ENCODE measurements at places on chromosomes 6 and 20.

- DNase-seq, result no peak
Measured at GRCh38 chr20:31496761-31497295, 17.4 kb upstream of the HM13 start.

- DNase-seq, result no peak
Measured at GRCh38 chr6:26640806-26641205, 18.7 kb downstream of the ZNF322 start.

DNA sequence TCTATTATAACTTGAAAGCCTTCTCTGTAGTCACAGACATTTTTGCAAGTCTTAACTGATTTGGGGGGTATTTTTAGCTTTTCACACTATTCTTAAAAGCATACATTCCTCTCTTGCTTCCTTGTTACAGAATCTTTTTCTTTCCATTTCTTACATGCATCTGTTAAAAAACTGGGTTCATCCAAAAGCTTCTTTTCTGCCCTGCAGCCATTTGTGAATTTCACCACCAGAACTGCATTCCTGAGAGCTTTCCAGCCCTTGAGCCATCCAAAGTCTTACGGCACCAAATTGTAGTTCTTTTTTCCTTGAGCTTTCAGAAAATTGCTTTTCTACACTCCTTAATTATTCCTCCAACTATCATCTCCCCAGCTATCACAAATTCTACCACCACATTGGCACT, 19.7 kb upstream of the GSTA4 start:
- no peak for DNase-seq

DNA sequence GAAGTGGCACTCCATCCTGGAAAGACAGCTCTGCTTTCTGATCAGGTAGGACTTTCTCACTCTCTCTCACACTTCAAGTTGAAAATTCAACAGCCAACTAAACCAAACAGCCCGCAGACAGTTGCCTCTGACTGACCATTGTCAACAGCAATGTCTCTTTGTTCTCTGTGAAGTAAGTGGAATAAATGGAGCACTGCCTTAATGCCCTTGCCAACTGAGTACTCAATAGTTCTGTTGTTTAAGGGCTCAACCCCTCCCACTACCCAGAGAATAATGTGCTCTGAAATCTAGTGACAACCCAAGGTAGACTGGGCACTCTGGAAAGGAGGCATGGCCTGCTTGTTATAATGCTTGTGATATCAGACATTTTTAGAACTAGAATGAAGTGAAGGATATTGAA, 16.8 kb upstream of the BCLAF1 start:
- DNase-seq, result no peak

- DNase-seq, result no peak
Measured at GRCh38 chr6:168200571-168201134, 118.9 kb downstream of the DACT2 start.

DNA sequence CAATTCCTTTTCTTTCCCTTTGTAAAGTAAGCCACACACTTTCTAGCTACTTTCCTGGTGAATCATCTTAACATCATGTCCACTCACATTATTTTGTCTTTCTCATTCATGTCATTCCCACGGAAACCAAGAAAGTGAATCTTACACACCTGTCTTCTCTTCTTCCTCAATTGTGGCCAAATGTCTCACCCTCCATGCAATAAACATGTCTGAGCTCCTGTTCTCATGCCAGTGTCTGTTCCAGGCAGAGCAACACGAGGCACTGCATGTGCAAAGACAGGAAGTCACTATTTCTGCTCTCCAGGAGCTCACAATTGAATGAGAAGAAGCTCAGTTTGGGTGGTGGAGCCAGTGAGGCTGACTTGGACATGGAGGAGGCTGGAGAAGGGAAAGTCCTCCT, 29.0 kb upstream of the TMEM244 start:
- DNase-seq, result peak; percentile 47

DNA sequence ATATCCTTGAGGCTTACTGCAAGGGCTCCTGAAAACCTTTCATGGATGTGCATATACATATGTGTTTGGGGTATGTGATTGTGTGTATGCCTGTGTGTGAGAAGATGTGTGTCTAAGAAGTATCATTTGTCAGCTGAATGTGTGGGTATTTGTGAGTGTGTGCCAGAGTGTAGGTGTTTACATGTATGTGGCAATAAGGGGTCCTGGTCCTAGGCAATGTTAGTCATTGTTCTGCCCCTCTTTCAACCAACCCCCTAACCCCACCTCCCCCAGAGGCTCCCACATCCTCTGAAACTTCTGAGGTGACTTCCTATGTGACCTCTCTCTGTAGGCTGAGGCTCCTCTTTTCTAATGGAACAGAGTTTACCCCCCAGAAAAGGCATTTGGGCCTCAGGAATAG, 186.4 kb downstream of the LRFN2 start:
- no peak for DNase-seq

DNA sequence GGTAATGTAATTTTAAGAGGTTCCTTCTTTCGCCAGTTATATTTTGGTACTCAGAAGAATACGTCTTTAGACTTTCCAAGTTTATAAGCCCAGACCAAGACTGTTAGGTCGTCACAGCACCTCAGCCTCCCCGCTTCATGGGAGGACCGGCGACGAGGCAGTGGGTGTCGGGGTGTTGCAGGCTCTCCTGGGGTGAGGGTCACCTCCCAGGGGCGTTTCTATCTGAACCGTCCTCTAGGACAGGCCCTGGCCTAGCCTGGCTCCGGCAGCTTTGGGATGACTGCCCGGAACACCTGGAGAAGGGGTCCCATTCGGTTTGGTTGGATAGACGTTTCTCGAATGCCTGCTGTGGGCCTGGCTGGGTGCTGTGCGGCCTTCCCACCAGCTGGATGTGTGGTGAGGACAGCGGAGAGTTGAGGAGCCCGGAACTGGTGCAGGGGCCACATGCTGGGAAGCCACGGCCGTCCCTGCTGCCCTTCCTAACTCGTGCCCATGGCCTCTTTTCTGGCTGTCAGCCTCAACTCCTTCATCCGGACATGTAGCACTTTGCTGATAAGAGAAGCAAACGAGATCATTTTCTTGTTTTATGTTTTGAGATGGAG, 1.1 kb downstream of the OSBPL2 start:
- no peak for DNase-seq

GRCh38 chr6:134896910-134897309, 53.0 kb downstream of the ALDH8A1 start:
- no peak for DNase-seq

DNA sequence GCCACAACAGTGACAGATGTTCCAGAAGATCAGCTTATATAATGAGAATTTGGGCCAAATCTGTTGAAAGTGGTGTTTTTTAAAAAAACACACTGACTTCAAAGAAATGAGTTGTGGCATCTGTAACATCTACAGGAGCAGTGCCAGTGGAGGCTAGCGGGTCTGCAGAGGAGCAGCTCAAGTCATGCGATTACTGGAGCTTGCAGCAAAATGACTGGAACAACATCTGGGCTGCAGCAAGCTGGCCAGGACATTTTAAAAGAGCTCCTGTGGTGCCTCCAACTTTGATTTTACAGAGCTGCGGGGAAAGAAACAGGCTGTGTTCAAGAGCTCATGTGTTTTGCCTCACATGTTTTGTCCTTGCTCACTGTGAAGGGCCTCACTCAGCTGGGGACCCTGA, 57.2 kb downstream of the TBX18 start:
- DNase-seq, result no peak

DNA sequence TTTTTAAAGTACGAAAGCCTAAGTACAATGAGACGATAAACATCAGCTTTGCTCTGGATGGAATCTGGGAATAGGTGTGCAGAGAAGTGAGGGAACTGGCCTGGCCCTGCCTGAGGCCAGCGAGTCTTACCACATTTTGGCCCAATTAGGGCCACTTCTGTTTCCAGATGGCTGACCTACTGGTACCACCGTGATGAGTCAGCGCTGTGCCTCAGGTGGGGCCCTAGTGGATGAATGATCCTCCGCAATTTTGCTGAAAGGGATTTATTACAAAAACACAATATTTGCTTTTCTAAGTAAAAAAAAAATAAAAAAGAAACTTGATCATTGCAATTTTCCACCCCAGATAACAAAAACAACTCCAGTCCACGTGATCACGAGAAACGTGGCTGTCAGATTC, 22.5 kb downstream of the INSM1 start:
- no peak for DNase-seq

DNA sequence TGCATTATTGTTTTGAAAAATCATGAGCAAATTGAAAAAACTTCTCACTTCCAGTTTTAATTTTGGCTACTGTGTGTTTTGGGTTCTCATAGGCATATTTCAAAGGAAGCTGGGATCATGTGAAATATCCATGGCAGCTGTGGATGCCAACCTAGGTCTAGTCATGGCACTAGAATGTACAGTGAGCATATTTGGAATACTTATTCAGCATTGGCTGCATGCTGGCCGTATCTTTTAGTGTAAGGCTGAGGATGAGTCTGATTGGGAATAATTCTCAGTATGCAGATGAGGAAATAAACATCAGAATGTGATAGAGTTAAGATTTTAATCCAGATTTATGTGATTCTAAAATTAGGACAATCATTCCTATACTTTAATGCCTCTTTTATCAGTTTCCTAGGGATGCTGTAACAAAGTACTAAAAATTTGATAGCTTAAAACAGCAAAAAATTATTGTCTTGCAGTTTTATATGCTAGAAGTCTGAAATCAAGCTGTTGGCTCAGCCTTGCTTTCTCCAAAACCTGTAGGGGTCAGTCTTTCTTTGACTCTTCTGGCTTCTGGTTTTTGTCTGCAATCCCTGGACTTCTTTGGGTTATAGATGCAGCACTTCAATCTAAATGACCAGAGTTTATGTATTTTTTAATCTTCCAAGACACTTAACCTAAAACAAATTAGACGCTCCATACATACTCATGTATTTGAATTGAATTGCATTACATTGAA, 37.7 kb upstream of the DEFB112 start:
- DNase-seq, result no peak

- DNase-seq, result peak; percentile 65
Measured at GRCh38 chr6:70310063-70310694, 7.3 kb upstream of the COL9A1 start.

DNA sequence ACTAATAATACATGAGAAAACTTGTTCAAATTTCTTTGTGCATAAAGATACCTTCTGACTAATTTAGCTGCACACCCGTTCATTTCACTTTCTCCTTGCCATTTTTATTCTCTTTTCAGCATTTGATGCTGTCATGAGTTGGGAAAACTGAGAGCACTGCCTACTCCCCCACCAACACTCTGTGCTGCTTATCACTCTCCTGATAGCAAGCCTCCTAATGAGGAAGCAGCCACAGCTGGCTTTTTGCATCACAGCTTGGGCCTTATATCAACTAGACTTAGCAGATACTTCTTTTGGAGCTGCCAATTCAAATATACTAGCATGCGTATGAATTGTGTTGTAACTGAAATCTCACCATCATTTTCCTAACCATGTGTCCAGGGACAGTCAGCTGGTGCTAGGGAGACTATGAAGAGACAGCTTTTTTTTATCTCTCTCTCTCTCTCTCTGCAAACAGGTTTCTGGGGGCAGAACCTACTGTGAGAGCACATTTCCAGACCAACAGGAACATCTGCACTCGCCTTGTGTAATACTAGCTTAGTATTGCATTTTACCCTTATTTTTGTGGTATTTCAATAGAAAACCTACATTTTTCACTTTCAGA, 699.0 kb downstream of the KHDRBS2 start:
- no peak for DNase-seq

DNA sequence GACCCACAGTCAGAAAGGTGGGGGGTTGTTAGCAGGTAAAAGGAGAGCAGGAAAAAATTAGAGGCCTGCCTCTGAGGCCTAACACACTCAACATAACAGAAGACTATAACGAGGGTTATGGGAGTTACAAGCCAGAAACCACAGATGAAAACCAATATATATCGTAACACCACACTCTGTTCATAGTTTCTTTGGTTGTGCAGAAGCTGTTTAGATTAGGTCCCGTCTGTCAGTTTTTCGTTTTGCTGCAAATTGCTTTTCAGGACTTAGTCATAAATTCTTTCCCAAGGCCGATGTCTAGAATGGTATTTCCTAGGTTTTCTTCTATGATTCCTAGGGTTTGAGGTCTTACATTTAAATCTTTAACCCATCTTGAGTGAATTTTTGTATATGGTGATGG, 3.7 kb upstream of the MAP3K5 start:
- no peak for DNase-seq

DNA sequence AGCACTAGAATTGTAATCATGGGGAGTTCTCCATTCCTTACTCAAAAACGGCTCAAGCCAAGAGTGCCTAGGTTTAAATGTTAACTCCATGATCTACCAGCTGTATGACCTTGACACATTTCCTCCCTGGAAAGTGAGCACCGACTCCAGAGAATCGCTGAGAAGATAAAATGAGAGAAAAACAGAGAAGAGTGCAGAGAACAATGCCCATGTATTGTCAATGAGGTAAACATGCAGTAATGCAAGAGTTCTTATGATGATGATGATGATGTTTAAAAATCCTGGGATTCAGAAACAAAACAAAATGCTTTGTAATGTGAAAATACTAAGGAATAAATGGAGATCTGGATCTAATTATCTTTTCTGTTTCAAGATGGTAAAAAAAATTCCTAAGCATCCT, 64.8 kb upstream of the BEND6 start:
- no peak for DNase-seq

- DNase-seq, result peak; percentile 24
Measured at GRCh38 chr20:54044156-54044555, 26.2 kb downstream of the BCAS1 start.

GRCh38 chr20:54291339-54292010, 83.6 kb downstream of the PFDN4 start:
- DNase-seq, result no peak

DNA sequence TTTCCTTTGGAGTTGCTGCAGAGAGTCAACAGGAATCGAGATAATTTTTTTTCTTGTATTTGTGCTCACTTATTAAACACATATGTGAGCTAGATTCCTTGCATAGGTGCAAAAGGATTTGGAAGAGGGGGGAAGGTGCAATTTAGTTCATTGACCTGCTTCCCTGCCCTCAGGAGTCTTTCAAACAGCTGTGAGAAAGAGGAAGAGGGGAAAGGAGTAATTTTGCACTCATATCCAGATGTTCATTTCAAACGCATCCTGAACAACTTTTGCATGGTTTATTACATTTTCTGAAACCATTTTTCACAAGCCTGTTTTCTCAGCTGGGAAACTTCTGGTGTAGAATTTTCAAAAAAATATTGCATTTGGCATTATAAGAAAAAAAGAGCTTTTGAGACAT, 795.0 kb downstream of the MAFB start:
- no peak for DNase-seq

GRCh38 chr6:148524471-148524882, 181.8 kb downstream of the SASH1 start:
- no peak for DNase-seq

- no peak for DNase-seq
Measured at GRCh38 chr20:23697947-23698346, 9.1 kb upstream of the CST4 start.
